ENCODE measurements at places on chromosomes 4 and X. TPM values are rescaled to one million over a fixed set of nuclear protein-coding genes. Genes with fewer than 3 reads are reported as not detected.

VSIG1 gene
- 0.16 TPM for total RNA-seq

GATA1 gene
- total RNA-seq, result 0.77 TPM

MAGEA1 gene
- total RNA-seq, result not detected

WNK3 gene
- 0.24 TPM for total RNA-seq

APEX2 gene
- total RNA-seq, result 28.2 TPM

GRCh38 chrX:44042751-44043150 lies 69.6 kb upstream of the NDP start:
- H3K27me3 ChIP-seq, result no peaks in the 10 kb centered on the region
- no peak overlapping the region for H3K4me3 ChIP-seq
- no peaks in the 10 kb centered on the region for H3K36me3 ChIP-seq
- no peaks in the 10 kb centered on the region for H3K4me1 ChIP-seq
- DNase-seq, result no peak

- H3K4me1 ChIP-seq, result no peaks in the 10 kb centered on the region
- DNase-seq, result no peak
- H3K4me3 ChIP-seq, result no peak overlapping the region
Observed at GRCh38 chr4:180688480-180688879, 1554.7 kb upstream of the TENM3 start.

DNA sequence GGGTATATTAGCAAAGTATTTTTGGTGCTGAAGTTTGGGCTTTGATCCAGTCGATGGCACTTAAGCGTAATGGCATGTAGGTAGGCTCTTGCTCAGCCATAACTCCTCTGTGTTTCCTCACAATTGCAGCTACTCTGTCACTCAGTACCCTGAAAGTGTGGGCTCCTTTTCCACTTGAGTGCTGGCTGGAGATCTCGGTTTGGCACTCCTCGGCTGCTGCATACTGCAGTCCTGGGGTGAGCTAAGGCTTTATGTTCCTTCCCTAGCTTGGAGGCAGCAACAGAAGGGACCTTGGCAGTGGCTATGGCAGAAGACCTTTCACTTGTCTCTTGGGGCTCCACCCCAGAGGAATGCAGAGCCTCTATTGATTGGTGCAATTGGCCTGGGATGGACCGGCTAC lies 106.7 kb upstream of the GRXCR1 start:
- H3K27me3 ChIP-seq, result no peaks in the 10 kb centered on the region
- H3K36me3 ChIP-seq, result no peaks in the 10 kb centered on the region
- no peak for DNase-seq
- no peaks in the 10 kb centered on the region for H3K4me1 ChIP-seq
- H3K27ac ChIP-seq, result no peak overlapping the region
- no peak overlapping the region for H3K4me3 ChIP-seq

- DNase-seq, result peak; percentile 66
- no peak overlapping the region for H3K27ac ChIP-seq
- H3K36me3 ChIP-seq, result no peaks in the 10 kb centered on the region
- H3K27me3 ChIP-seq, result no peaks in the 10 kb centered on the region
- H3K4me3 ChIP-seq, result no peak overlapping the region
- H3K4me1 ChIP-seq, result no peaks in the 10 kb centered on the region
Observed at GRCh38 chrX:68732906-68733493, 85.5 kb downstream of the STARD8 start.

- H3K27me3 ChIP-seq, result no peaks in the 10 kb centered on the region
- peak overlapping the region; percentile 61 for H3K27ac ChIP-seq
- peak; percentile 27 for DNase-seq
- no peak overlapping the region for H3K4me3 ChIP-seq
- no peaks in the 10 kb centered on the region for H3K36me3 ChIP-seq
Observed at GRCh38 chrX:9378980-9379696, 85.7 kb upstream of the TBL1X start.

- H3K27ac ChIP-seq, result no peak overlapping the region
- H3K4me3 ChIP-seq, result no peak overlapping the region
- H3K36me3 ChIP-seq, result no peaks in the 10 kb centered on the region
- no peaks in the 10 kb centered on the region for H3K4me1 ChIP-seq
- DNase-seq, result no peak
- H3K27me3 ChIP-seq, result no peaks in the 10 kb centered on the region
Observed at GRCh38 chr4:156781852-156782251, 189.7 kb downstream of the PDGFC start.

GRCh38 chr4:6889736-6890324 lies 19.8 kb upstream of the TBC1D14 start:
- no peaks in the 10 kb centered on the region for H3K36me3 ChIP-seq
- no peak for DNase-seq
- no peaks in the 10 kb centered on the region for H3K27me3 ChIP-seq

DNA sequence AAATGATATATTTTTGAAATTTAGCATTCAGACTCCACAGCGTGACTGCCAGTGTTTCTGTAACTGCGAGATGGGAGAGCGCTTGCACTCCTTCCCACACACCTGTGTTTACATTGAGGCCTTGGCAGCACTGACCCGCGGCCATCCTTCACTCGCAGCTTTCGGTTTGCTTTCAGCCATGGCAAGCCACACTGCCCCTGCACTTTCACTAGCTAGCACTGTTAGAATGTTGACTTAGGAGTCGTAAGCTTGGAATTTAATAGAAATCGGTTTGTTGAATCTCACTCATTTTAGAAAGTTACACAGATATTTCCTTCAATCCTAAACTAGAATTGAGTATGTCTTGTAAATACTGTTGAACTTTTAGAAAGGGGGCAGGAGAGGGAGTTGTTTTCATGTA lies 136.2 kb downstream of the CFAP299 start:
- no peaks in the 10 kb centered on the region for H3K4me1 ChIP-seq
- DNase-seq, result peak; percentile 60
- no peaks in the 10 kb centered on the region for H3K36me3 ChIP-seq
- no peak overlapping the region for H3K4me3 ChIP-seq

DNA sequence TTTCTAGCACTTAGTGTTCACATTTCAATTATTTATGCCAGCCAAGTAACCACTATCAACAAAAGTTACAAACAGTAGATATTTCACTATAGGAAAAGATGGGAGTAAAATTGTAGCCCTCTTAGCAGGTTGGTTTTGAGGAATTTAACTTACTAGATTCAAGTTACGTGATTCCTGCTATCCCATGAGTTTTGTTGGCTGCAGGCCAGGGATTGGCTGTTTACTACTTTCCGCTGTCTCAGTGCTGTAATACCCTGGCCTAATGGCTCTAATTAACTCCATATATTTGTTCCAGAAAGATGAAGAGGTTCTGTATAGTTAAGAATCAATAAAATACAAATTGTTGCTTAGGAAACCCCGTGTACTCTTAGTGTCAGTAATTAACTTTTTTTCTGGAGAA lies 55.5 kb upstream of the MAGED1 start:
- H3K27ac ChIP-seq, result no peak overlapping the region
- peak; percentile 62 for DNase-seq
- no peaks in the 10 kb centered on the region for H3K36me3 ChIP-seq
- no peak overlapping the region for H3K4me3 ChIP-seq

GRCh38 chrX:79078114-79078513 lies 66.4 kb upstream of the GPR174 start:
- H3K4me3 ChIP-seq, result no peak overlapping the region
- no peak for DNase-seq
- H3K4me1 ChIP-seq, result no peaks in the 10 kb centered on the region
- H3K27me3 ChIP-seq, result no peaks in the 10 kb centered on the region

GRCh38 chrX:87621697-87622096 lies 104.1 kb downstream of the KLHL4 start:
- H3K4me1 ChIP-seq, result no peaks in the 10 kb centered on the region
- H3K4me3 ChIP-seq, result no peak overlapping the region
- no peaks in the 10 kb centered on the region for H3K27me3 ChIP-seq
- no peak overlapping the region for H3K27ac ChIP-seq
- no peaks in the 10 kb centered on the region for H3K36me3 ChIP-seq
- DNase-seq, result no peak

- no peak for DNase-seq
- H3K27me3 ChIP-seq, result no peaks in the 10 kb centered on the region
- H3K36me3 ChIP-seq, result no peaks in the 10 kb centered on the region
- no peaks in the 10 kb centered on the region for H3K4me1 ChIP-seq
- no peak overlapping the region for H3K27ac ChIP-seq
Observed at GRCh38 chrX:123617007-123617406, 115.8 kb downstream of the THOC2 start.

DNA sequence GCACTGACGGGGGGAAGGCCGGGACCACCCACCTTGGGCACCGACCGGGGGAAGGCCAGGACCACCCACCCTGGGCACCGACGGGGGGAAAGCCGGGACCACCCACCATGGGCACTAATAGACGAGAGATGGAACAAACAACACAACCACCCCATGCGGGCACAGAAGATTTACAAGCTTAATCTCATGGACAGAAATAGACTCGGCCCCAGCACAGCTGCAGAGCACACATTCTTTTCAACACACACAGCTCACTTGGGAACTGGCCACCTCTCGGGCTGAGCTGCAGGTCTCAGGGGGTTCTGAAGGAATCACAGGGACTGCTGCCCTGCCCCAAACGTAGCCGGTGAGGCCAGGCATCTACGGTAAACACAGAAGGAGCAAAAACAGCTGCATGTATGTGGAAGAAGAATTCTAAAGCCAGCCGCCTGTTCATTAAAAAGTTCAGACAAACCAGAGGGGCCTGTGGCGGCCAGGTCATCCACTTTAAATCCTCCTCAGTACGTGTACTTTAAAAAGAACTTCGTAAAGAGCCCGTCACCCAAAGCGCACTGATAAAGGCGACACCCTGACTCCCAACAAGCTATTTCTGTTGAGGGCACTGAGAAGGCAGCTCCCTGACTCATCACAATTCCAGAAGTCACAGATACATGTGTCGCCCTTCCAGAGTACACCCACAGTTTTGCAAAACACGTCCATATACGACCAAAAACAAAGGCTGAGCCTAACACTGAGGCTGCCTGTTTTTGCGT lies 17.7 kb downstream of the PPP2R3B start:
- no peak for DNase-seq
- H3K27ac ChIP-seq, result no peak overlapping the region
- no peaks in the 10 kb centered on the region for H3K36me3 ChIP-seq
- no peaks in the 10 kb centered on the region for H3K4me1 ChIP-seq
- H3K27me3 ChIP-seq, result peaks cover 16% of the 10 kb centered on the region
- H3K4me3 ChIP-seq, result no peak overlapping the region

DNA sequence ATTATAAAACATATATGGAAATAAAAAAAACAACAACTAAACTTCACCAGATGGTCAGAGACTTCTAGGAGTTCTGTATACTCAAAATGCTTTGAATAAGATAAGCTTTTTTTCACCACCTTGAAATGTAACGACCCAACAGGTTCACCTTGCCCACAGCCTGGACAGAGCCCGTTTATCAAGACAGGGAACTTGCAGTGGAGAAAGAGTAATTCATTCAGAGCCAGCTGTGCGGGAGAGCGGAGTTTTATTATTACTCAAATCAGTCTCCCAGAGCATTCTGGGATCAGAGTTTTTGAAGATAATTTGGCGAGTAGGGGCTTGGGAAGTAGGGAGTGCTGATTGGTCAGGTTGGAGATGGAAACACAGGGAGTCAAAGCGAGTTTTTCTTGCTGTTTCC lies 38.5 kb downstream of the AGA start:
- H3K4me3 ChIP-seq, result no peak overlapping the region
- no peaks in the 10 kb centered on the region for H3K36me3 ChIP-seq
- no peaks in the 10 kb centered on the region for H3K27me3 ChIP-seq

DNA sequence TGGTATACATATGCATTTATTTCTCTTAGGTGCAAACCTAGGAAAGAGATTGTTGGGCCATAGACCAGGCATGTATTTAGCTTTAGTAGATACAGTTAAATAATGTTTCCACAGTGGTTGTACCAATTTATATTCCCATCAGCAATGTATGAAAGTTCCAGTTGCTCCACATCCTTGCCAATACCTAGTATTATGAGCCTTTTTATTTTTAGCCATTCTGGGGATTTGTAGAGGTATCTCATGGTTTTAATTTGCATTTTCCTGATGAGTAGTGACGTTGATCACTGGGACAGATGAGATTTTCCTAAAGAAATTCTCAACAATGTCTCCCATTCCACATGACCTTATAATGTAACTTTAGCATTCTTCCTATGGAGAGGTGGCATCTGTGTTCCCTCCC lies 56.9 kb downstream of the SUPT20HL2 start:
- H3K27ac ChIP-seq, result no peak overlapping the region
- H3K27me3 ChIP-seq, result no peaks in the 10 kb centered on the region
- no peaks in the 10 kb centered on the region for H3K36me3 ChIP-seq

DNA sequence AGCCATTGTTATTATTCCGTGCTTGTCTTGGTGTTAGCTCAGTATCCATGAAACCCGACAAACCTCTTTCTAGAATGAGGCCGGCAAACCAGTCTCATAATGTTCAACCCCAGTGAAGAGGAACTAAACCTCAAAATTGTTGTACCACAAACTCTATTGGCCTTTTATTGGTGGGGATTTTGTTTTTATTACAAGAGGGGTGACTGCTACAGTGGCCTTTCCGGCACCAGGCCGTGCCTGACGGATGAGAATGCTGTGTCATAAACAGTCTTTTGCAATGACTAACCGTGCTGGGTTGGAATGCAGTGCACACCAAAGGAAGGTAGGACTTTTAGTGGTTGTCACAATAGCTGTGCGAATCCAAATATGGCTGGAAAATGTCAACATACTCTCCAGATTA lies 60.8 kb downstream of the SHROOM2 start:
- no peak for DNase-seq
- H3K4me3 ChIP-seq, result no peak overlapping the region
- H3K27me3 ChIP-seq, result no peaks in the 10 kb centered on the region
- no peak overlapping the region for H3K27ac ChIP-seq
- H3K4me1 ChIP-seq, result no peaks in the 10 kb centered on the region
- no peaks in the 10 kb centered on the region for H3K36me3 ChIP-seq

- H3K27me3 ChIP-seq, result peaks cover 33% of the 10 kb centered on the region
- no peak overlapping the region for H3K27ac ChIP-seq
- H3K36me3 ChIP-seq, result no peaks in the 10 kb centered on the region
Observed at GRCh38 chr4:42150653-42151567, 1.5 kb downstream of the BEND4 start.

- H3K36me3 ChIP-seq, result no peaks in the 10 kb centered on the region
- DNase-seq, result no peak
- H3K27me3 ChIP-seq, result no peaks in the 10 kb centered on the region
Observed at GRCh38 chrX:154655786-154656185, 2.4 kb upstream of the CTAG2 start.

DNA sequence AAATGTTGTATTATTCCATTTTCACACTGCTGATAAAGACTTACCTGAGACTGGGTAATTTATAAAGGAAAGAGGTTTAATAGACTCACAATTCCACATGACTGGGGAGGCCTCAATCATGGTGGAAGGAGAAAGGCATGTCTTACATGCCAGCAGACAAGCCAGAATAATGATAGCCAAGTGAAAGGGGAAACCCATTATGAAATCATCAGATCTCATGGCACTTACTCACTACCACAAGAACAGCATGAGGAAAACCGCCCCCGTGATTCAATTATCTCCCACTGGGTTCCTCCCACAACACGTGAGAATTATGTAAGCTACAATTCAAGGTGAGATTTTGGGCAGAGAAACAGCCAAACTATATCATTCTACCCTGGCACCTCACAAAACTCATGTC lies 2535.1 kb downstream of the ARAP2 start:
- no peak overlapping the region for H3K27ac ChIP-seq
- H3K36me3 ChIP-seq, result no peaks in the 10 kb centered on the region
- H3K27me3 ChIP-seq, result no peaks in the 10 kb centered on the region
- no peaks in the 10 kb centered on the region for H3K4me1 ChIP-seq

Data from colonic mucosa (tissue), 4 donors.